ENCODE measurements at places on chromosomes 7 and 10.

DNA sequence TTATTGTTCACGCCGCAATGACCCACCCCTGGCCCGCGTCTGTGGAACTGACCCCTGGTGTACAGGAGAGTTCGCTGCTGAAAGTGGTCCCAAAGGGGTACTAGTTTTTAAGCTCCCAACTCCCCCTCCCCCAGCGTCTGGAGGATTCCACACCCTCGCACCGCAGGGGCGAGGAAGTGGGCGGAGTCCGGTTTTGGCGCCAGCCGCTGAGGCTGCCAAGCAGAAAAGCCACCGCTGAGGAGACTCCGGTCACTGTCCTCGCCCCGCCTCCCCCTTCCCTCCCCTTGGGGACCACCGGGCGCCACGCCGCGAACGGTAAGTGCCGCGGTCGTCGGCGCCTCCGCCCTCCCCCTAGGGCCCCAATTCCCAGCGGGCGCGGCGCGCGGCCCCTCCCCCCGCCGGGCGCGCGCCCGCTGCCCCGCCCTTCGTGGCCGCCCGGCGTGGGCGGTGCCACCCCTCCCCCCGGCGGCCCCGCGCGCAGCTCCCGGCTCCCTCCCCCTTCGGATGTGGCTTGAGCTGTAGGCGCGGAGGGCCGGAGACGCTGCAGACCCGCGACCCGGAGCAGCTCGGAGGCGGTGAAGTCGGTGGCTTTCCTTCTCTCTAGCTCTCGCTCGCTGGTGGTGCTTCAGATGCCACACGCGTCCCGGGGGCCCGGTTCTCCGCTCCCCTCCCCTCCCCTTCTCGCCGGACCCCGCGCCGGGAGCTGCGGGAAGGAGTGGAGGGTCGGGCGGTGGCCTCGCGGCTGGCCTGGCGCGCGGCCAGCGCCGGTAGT is at the start of gene CBX3:
CBX3 (plus strand) TSS at position 499 of the 772 bp plus-strand sequence. CDS start 1,254 bp downstream, outside the sequence.
- peak; percentile 82 for DNase-seq

GRCh38 chr7:99034932-99035722 is 108.8 kb downstream of the SMURF1 start:
- DNase-seq = no peak

DNA sequence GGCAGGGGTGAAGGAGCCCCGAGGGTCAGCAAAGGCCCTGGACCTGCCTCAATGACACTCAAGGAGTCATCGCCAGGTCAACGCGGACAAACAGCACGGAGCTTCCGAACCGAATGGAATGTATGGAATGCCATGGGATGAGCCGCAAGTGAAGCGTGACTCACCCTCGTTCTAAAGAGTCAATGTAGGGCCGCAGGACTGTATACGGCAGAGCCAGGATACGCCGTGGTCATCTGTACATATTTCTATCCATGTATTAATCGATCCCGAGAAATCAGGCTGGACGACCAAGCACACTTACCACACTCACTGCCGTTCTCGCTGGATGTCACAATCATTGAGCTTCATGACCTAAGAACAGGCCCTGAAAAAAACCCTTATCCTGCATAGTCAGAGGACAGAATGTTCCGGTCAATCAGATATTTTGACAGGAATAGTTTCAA is 4.3 kb downstream of the SNX8 start:
- no peak for DNase-seq

- no peak for DNase-seq
Observed at GRCh38 chr10:58515291-58515941, 2.7 kb downstream of the BICC1 start.

DNA sequence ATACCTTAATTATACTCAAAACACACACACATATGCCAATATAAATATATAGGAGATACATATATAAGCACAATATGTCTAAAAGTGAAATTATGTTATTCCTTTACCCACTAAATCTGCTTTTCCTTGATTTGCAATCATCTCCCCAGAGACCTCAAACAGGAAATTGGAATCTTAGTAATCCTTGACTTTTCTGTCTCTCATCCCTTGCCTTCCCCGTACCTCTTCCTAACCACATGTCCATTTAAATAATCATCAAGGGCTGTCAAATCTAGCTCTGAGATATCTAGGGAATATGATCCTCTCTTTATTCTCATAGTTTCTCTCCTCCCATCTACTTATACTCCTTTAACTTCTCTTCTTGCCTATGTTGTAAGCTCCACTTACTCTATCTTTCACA is 336.6 kb downstream of the HGF start:
- no peak for DNase-seq

DNA sequence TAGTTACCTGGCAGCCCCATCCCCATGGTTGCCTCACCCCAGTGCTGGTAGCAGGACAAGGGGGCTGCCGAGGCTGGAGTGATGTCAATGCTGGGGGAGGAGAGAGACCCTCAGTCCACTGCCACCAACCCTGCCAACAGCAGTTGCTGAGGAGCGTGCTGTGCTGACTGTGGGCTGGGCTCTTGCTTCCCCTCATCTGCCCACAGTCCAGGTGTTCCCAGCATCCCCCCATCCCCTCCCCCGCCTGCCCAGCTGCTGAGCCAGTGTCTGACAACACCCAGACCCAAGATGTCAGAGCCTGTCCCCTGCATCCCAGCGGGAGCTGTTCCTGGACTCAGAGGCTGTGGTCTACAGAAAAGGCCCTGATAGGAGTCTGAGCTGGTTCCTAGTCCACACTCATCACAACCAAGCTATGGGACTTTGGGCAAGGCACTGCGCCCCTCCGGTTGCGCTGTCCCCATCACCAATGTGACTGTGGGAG is 14.6 kb upstream of the PSAP start:
- DNase-seq = no peak

DNA sequence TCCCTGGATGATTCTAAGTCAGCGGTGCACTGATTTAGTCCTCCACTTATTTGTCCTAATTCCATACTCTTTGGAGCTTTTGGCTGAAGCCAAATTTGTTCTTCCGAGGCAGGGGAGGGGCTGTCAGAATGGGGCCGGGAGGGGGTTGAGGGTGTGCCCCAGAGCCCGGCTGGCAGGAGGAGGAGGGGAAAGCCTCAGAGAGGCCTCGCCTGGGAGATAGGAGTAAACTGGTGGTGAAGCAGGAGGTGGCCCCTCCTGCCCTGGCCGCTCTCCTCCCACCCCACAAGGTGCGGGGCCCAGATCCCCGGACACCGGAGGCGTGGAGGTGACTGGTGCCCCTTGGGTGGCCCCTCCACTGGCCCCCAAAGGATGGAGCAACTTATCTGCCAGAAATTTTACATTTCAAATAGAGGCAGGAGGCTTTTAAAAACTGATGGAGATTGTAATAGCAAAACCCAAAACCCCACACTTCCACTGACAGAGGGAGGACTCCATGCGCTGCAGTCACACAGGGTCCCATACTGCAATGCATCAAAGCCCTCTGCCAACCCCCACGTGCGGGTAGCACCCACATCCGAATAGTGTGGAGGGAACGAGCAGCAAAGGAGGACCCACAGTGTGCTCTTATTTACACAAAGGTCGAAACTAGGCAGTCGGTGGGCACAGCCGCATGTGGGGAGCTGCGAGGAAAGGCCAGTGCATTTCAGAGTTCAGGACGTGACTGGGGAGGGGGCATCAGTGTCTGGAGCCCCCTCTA is 61.9 kb downstream of the CAMK2B start:
- no peak for DNase-seq

DNA sequence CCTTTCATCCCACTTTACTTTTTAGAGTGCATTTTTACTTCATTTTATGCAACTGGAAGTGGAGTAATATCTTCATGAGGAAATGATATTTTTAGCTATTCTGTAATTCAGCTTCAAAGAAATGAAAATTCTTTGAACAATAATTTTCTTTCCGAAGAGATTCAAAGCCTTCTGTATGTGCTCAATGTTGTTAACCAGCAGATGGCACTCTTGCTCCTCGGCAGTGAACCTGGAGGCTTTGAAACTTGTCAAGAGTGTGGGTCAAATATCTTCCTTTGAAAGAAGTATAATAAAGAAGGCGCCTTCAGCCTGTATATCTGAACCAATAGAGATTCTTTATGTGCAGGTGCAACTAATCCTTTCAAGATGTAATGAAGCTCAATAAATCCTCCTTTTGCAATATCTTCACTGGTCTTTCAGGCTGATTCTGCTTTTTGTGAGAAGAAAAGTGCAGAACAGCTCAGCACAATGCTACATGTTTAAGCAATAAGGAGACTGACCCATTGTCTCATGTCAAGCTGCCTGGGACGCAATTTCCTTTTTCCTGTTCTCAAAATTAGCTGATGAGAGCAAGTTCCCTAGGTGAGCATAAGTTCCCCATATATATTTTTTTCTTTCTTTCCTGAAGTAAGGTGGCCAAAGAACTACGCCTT is 258.4 kb downstream of the SEMA3A start:
- peak; percentile 23 for DNase-seq

- DNase-seq = no peak
Observed at GRCh38 chr7:149261316-149261828, 624 bp upstream of the ZNF783 start.

DNA sequence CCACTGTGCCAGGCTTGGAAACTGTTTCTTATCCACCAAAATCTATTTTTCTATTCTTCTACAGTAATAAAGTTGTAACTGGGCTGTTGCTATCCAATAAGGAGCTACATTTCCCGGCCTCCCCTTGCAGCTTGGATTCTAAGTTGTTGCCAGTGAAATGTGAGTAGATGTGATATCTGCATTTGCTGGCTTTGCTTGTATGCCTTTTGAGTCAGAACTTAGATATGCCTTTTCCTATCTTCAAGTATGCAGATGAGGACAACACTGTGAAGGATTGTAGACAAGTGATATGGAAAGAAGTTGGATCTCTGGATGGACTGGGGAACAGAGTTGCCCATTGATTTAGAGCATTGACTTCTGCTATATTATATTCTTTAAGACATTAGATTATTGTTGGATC is 236.9 kb downstream of the REEP3 start:
- DNase-seq = no peak

DNA sequence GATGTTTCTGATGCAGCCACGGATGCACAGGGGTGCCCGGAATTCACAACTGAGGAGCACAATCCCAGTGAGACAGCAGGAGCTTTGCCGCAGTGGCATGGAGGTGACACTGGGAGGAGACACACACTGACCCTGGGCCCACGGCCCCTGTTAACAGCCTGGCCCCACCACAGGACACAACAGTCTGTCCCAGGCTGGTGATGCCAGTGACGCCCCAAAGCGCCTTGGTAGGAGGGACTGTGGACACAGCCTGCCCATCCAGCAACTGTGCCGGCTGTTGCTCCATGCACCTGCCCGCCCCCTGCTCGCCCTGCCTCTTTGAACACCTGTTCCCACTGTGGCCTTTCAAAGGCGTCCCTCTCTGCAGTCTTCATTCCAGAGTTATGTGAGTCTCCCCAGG is 49.8 kb downstream of the KLF6 start:
- DNase-seq = no peak

DNA sequence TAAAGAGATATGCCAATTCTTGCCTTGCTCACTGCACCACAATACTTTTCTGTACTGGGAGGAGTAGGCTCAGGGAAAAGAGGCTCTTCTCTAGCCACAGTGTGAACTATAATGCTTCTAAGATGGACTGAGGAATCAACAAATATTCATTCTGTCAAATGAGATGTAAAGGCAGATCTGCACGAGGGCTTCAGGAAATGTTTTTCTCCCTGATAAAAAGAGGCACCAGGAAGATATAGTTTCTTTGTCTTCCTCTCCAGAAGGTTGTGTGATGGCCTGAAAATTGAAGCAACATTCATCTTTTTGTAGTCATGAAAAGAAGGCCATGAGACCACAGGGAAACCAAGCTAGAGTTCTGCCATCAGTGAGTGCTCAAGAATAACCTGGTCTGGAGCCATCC is 79.1 kb upstream of the NME8 start:
- DNase-seq = no peak

- DNase-seq = no peak
Observed at GRCh38 chr7:139648941-139649425, 125.5 kb downstream of the CLEC2L start.

GRCh38 chr7:44415047-44415446 is 75.4 kb downstream of the NUDCD3 start:
- DNase-seq = no peak

DNA sequence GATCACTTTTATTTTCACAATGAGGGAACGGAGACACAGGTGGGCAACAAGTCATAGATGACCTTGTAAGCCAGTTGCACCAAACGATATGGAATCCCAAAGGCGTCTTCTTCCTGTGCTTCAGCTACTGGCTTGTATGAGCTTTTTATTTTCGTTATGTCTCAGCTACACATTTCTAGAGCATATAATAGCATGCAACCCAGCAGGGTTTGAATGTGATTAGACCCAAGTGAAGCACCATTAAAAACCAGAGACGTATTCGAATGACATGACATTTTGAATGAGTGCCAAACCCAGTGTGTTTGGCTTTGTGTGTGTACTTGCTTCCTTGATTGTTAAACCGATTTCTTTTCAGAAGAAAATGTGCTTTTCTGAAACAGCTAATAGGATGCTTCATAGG is 963.2 kb upstream of the CELF2 start:
- DNase-seq = no peak

DNA sequence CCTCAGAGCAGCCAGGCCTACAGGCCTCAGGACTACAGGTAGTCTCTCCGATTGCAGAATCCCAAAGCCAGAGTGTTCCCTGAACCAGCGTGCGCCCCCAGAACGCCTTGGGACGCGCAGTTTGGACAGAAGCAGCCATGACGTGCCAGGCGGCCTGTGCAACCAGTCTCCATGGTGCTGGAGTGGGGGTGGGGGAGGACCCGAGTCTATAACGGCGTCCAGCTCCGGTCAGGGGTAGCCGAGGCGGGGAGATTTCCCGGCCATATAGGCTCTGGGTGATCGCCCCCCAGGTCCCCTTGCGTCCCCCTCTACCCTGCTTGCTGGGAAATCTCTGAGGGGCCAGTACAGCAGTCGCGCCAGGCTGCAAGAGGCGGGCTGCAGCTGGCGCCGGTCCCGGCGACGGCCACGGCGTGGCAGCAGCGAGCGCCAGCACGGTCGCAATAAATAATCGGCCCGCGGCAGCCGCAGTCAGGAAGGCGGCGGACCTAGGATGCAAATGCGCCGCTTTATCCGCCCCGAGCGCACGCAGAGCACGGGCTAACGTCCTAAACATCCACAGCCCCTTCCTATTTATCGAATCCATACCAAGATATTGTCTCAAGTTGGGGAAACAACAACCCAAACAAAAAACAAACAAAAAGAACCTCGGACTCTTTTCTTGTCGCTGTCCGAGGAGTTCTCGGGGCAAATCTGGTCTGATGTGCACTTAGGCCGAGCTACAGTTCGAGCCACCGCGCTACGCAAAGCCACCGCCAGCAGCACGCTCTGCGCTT is 1.6 kb downstream of the HOXA3 start:
- peak; percentile 71 for DNase-seq

All from stimulated activated CD4-positive, alpha-beta T cell treated with anti-CD3 and anti-CD28 coated beads, Interleukin-4, amount 100 ng/mL, for 1 hour (primary cell).